ENCODE measurements at places on chromosomes 2 and 18. TPM values are rescaled to one million over a fixed set of nuclear protein-coding genes. Genes with fewer than 3 reads are reported as not detected.

The MAPRE3 gene
- total RNA-seq, result 4.2 TPM

The GRHL1 gene
- total RNA-seq, result not detected

The DHRS9 gene
- total RNA-seq, result 10.2 TPM

The STARD6 gene
- not detected for total RNA-seq

The APCDD1 gene
- 16.6 TPM for total RNA-seq

The C2orf80 gene
- total RNA-seq, result not detected

The TCF23 gene
- not detected for total RNA-seq

The STON1 gene
- total RNA-seq, result 6.9 TPM

The ZRANB3 gene
- total RNA-seq, result 7.4 TPM

The SIX2 gene
- total RNA-seq, result not detected

The KCNG3 gene
- total RNA-seq, result 0.66 TPM

DNA sequence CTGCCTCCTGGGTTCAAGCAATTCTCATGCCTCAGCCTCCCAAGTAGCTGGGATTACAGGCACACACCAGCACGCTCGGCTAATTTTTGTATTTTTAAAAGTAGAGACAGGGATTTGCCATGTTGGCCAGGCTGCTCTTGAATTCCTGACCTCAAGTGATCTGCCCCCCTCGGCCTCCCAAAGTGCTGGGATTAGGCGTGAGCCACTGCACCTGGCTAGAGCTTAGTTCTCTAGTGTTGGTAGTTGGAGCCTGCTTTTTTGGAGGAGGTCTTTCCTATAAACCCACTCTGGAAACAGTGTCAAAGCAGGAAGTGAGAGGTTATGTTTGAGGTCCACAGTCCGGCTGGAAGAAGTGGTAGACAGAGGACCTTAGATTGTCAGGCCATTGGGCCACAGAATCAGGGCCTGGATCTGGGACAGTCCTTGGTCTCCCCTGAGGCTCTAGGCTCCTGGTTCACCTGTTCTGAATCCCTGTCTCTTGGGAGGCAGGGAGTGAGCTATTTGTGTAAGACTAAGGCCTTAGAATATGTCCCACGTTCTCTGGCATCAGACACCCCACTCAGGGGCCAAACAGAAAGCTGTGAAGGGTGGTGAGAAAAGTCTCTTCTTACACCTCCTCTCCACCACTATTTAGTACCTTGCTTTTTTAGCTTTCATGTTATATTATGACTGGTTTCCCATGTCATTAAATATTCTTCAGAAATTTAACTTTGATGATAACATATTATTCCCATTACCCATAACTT, 34.5 kb downstream of the PCBP1 start:
- no peak for DNase-seq

DNA sequence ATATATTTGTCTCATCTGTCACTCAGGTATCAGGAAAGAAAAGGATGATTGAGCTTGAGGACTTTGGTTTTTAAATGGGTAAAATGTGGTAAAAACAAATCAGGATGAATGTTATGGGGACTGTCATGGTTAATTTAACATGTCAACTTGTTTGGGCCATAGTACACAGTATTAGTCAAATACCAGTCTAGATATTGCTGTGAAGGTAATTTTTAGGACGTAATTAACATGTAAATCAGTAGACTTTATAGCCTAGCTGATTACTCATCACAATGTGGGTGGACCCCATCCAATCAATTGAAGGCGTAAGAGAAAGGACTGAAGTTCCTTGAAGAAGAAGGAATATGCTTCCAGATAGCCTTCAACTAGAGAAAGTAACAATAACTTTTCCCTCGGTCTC, 275.7 kb upstream of the ZNF804A start:
- no peak for DNase-seq

DNA sequence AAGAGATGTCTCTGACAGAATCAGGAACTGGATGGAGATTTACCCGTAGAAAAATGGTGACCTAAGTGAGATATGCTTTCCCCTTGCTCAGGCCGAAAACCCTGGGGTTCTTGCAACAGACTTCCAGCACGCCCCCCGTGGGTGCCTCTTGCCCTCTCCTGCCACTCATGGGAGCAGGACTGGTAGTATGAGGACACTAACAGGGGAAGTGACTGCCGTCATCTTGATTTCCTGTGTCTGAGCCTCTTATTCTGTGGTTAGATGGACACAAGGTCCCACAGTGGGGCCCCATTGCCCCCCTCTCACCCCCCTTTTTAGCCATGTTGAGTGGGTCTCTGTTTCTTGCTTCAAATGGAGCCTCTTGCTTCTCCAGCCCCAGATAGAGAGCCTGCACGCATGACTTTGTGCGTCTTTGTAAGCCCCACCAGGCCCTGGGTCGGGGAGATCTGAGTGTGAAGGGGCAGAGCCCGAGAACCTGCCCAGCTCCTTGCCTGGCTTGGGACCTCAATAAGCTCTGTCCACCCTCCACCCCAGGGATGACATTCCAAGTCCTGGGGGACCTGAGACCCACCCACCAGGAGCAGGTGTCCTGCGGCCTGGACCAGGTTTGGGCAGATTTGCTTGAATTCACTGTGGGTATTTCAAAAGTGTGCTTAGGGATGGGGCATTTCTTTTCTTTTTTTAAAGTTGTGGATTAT, 12.6 kb downstream of the GNLY start:
- no peak for DNase-seq

GRCh38 chr2:133641942-133642725, 73.9 kb upstream of the NCKAP5 start:
- no peak for DNase-seq

DNA sequence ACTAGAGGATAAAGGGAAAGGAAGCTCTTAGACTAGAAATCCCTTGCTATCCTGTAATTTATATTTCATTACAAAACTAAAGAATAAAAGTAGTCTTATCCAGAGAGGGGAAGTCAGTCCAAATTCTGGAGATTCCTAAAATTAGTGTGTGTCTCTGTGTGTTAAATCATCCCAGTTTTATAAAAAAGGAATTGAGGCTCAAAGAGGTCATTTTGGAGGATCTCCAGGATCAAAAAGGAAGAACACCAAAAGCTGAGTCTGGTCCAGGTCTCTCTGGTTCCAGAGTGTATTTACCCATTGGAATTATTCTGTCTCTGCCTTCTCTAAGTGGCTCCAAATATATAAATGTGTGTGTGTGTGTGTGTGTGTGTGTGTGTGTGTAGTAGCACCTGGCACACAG, 166.7 kb downstream of the NRXN1 start:
- no peak for DNase-seq

GRCh38 chr2:119063177-119063576, 95.4 kb downstream of the C1QL2 start:
- DNase-seq, result no peak

GRCh38 chr2:184890311-184890710, 292.0 kb downstream of the ZNF804A start:
- DNase-seq, result no peak

GRCh38 chr18:55380589-55380988, 207.4 kb downstream of the TCF4 start:
- no peak for DNase-seq

DNA sequence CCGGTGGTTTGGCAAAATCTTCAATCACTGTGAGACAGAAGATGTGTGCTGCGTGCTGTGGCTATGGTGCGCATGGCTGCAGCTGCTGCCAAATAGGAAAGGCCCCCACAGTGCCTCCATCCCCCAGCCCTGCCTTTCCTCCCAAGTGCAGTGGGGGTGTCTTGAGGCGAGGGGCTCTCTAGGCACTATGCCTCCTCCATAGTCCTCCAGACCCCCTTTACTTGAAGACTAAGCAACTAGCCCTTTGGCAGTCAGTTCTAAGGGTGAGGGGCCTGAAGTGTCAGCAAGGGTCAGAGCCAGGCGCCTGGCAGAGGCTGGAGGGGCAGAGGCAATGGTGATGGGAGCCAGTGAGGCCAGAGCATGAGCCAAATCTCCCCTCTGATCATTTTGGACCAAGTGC, 13.6 kb upstream of the TMEM185B start:
- DNase-seq, result no peak

- DNase-seq, result no peak
Observed at GRCh38 chr2:190809876-190810525, 70.6 kb upstream of the GLS start.

DNA sequence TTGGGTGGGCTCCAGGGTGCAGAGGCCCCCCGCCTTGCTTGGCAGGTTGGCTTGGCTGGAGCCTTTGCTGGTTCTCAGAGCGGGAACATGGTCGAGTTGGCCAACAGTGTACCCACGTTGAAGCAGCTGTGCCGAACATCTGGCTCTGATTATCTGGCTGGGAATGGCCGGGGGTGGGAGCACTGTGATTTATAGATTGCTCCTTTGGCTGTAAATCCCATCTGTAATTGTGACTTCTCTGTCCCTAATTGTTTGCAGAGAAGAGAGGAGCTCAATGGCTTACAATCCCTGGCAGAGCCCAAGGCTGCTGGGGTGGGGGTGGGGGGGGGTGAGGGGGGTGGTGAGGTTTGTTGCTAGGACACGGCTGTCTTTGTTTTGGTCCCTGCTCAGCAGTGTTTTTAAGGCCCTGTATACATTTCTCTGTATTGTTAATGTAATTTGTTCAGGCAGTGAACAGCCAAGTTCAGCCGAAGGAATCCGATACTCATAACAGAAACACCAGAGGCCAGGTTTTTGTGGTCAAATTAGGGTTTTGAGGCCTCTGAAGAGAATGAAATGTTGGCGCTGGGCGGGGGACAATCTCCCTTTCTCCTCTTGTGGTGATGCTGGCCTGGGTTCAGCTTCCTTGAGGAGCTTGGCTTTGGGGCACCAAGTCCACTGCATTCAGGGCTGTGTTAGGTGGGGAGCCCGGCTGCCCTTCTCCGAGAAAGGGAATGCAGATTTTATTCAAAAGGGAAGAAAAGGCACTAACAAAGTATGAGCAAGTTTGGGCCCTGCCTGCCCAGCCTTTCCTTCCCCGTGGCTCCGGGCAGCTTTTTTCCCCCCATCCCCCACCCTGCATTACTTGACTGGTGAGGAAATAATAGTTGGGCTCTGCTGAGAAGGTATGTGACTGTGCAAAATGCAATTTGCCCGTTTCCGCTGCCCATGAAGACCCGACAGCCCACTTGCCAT, 82.5 kb downstream of the TCF7L1 start:
- DNase-seq, result no peak

GRCh38 chr18:27120246-27120645, 64.9 kb downstream of the CHST9 start:
- DNase-seq, result no peak

DNA sequence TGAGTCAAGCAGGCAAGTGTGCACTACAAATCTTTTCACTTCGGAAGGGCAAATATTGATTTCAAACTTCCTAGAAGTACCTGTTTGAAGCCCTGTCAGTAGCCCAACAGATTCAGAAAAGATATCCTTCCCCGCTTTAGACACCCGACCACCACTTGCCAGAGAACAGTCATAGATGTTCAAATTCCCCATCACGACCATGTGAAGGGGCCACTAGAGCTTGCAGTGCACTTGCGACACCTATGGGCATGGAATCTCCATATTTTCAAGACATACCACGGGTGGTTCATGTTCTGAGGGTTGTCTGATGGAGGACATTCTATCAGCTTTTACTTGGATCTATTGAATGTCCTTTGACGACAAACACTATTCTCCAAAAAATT, 23.8 kb downstream of the GNLY start:
- no peak for DNase-seq

DNA sequence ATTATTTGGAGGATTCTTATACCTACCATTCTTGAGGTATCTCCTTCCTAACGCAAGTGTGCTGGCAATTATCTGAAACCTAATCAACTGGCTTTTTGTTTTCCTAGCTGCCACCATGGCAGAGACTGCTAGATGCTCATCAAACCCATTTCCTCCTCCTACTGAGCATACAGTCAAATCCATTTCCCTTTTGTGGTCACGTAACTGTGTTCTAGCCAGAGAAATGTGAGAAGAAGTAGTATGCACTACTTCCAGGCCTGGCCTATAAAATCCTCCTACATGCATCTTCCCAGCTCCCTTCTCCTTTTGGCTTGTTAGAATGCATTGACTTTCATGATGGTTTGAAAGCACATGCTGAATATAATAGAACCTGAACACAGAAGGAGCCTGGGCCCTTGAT, 494.1 kb upstream of the MEIS1 start:
- DNase-seq, result no peak

DNA sequence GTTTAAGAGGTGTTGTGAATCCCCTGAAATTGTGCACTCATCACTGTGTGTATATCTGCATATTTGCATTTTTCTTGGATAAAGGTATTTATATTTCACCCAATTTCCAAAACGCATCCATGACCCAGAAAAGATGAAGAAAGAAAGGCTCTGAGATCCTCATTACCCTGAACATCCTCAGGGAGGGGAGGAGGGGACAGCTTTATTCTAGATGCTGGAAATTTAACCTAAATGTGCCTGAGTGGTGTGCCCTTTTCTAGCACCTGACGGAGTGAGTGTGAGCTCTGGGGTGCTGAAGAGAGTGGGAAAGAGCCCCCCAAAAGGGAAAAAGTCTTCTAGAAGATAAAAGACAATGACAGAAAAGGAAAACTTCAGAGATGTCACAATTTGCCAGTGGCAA, 20.8 kb downstream of the CNTNAP5 start:
- no peak for DNase-seq

DNA sequence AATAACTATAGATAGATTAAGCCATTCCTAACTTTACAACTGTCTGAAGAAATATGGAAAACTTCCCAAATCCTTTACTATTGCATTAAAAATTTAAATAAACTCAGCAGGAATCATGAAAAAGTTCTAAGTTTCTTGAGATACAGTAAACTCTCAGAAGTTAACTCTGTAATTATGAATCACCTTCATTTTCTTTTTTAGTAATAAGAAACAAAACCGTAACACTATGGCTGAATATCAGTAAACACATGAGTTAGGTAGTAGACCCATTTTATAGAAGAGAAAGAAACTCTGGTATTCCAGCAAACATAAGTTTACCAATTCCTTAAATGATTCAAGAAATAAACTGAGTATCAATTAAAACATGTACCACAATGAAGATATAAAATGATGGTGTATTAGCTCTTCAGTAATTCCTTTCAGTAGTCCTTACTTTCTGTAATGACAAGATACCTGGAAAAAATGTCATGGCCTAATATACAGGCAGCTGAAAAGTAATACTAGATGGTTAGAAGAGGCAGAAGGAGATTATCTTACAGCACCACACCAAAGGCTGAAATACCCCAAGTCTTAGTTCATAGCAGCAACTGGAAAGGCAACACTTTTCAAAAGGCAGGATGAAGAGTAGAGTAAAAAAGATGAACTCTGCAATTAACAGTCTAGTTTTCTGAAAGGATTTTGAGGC, 11.5 kb downstream of the TRIP12 start:
- no peak for DNase-seq

DNA sequence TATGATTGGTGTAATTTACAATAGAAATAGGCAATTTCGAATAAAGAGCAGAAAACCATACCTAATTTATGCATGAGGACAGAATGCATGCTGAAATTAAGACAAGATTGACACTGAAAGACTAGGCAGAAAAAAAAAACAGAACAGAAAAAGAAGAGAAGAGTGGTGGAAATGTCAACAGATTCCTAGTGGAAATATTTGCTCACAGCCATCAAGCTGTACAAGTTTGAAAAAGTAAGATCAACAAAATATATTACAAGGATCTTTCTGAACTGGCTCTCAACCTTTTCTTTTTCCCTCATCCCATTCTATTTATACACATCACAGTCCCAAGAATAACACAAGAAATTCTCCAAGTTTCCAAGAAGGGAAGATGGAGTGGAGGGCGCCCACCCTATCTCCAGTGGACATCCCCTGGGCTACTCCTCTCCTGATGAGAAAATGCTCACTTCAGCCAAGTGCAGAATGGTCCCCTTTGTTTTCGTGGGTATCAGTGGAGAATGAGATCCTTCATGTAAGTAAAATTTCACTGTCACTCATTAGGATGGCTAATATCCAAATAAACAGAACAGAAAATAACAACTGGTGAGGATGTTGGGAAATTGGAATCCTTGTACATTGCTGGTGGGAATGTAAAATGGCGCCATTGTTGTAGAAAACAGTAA, 51.0 kb upstream of the ZNF532 start:
- no peak for DNase-seq
